Dermis microvascular lymphatic vessel endothelial cell (primary cell): ENCODE measurements at places on chromosomes 7 and 10. TPM values are rescaled to one million over a fixed set of nuclear protein-coding genes. Genes with fewer than 3 reads are reported as not detected.
A peak's percentile ranks its signal among the peaks of the same experiment; 100 is the strongest.

Gene AOC1
- not detected in 2 replicates for total RNA-seq

Gene TUBAL3
- not detected in 2 replicates for total RNA-seq

Gene FAM200A
- 3.7 and 4.7 TPM in 2 replicates for total RNA-seq

DNA sequence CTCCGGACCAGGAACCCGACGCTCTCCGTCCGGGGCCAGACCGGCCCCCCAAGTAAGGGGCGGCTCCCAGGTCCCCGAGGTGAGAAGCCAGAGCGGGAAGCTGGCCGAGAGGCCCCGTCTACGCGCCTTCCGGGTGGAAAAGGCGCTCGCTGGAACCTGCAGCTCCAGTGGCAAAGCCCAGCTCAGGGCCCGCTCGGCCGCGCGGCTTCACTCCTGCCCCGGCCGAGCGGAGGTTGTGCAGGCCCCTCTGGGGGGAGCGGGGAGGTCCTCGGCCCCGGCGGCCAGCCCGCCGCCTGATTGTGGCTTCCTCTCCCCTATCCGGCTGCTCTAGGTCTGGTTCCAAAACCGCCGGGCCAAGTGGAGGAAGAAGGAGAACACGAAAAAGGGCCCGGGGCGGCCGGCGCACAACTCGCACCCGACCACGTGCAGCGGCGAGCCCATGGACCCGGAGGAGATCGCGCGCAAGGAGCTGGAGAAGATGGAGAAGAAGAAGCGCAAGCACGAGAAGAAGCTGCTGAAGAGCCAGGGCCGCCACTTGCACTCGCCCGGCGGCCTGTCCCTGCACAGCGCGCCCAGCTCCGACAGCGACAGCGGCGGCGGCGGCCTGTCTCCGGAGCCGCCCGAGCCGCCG lies 2.9 kb downstream of the UNCX start:
- no peak for DNase-seq

Gene GRM3
- not detected in 2 replicates for total RNA-seq

DNA sequence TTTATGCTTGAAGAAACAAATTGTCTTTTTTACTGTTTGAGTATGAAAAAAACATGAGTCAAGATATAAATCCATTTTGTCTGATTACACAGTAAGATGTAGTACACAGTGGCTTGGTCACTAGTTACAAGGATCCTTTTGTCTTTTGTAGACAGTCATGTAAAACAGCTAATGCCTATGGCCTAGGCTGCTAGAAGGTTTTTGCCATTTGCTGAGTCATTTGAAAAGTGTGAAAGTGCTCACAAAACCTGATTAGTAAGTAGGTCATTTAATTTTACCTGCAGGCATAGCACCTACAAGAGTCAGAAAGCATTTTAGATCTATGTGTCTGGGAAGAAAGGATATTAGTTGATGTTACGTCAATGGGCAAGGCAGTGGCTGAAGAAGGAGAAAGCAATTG lies 819.4 kb downstream of the MAGI2 start:
- no peak for DNase-seq

GRCh38 chr10:105292236-105292635 lies 651.1 kb downstream of the SORCS3 start:
- DNase-seq = no peak

Gene DNAJC30
- total RNA-seq = 1.0 and 2.0 TPM in 2 replicates

Gene ACHE
- 1.2 and 4.3 TPM in 2 replicates for total RNA-seq

Gene MMP21
- total RNA-seq = 0.13 and 0.51 TPM in 2 replicates

GRCh38 chr7:150363370-150363769 lies 5.3 kb upstream of the REPIN1 start:
- no peak for DNase-seq

GRCh38 chr7:41448104-41448503 lies 254.8 kb downstream of the INHBA start:
- DNase-seq = no peak

- DNase-seq = no peak
Measured at GRCh38 chr10:96306516-96306915, 2.3 kb downstream of the DNTT start.

Gene PTPRE
- 117 and 240 TPM in 2 replicates for total RNA-seq

- no peak for DNase-seq
Measured at GRCh38 chr10:17660921-17661320, 17.0 kb downstream of the STAM start.

DNA sequence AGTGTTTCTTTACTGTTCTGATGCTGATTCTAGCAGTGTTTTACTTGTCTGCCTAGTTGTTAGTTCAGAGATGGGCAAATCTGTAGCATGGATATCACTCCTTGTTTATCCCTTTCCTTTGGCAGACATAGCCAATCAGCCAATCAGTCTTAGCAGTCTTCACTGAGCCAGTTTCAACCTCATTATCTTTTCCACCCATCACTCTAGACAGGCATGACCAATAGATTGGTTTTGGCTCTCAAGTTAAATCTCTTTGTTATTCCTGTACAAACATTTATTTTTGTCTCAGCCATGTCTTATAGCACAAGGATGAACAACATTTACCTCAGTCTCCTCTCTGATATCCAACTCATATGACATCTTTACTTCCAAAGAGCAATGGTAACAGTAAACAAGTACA lies 109.5 kb downstream of the PRKG1 start:
- no peak for DNase-seq

Gene KCND2
- 0.13 and 0.38 TPM in 2 replicates for total RNA-seq

Gene LGI1
- total RNA-seq = not detected in 2 replicates

DNA sequence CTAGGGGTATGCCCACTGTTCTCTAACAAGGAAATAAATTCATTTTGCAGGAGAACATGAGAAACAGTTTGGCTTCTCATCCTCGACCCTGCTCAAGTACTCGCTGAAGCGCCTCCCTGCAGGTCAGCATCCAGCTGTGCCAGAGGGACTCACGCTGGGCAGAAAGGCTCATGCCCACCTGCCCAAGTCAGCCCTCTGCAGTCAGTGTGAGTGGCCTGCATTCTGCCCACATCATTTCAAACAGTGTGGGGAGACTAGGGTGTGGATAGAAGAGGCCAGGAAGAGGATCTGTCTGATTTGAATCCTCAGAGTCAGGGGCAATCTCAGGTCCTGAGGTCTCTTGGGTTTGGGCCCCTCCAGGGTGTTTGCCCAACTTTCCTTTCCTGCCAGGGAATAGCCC lies 297.8 kb downstream of the ELMO1 start:
- no peak for DNase-seq

DNA sequence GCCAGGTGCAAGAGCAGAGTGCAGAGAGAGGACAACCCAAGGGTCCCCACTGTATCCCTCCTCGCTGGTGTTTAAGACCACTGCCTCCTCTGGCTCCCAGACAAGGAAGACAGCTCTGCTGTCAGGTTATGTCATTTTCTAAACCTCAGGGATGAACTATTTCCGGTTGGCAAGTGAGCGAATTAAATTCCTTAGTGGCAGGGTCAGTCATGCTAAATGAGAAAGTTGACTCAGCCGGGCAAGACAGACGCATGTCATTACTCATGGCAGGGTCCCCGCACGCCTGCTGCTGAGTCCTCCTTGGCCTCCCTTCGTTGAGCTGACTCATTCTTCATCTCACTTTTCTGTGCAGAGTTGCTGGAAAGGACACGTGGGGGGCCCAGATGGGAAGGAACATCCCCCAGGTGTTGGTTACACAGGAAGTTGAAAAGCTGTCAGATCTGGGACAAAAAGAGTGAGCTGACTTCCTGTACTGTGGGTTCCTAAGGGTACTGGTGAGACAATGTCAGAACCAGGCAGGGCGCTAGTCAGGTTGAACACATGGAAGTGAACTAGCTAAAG lies 47.1 kb upstream of the UCN3 start:
- DNase-seq = peak; percentile 79

Gene CYP2C8
- total RNA-seq = under 0.01 TPM in 1 of 2 replicates, not detected in the other

DNA sequence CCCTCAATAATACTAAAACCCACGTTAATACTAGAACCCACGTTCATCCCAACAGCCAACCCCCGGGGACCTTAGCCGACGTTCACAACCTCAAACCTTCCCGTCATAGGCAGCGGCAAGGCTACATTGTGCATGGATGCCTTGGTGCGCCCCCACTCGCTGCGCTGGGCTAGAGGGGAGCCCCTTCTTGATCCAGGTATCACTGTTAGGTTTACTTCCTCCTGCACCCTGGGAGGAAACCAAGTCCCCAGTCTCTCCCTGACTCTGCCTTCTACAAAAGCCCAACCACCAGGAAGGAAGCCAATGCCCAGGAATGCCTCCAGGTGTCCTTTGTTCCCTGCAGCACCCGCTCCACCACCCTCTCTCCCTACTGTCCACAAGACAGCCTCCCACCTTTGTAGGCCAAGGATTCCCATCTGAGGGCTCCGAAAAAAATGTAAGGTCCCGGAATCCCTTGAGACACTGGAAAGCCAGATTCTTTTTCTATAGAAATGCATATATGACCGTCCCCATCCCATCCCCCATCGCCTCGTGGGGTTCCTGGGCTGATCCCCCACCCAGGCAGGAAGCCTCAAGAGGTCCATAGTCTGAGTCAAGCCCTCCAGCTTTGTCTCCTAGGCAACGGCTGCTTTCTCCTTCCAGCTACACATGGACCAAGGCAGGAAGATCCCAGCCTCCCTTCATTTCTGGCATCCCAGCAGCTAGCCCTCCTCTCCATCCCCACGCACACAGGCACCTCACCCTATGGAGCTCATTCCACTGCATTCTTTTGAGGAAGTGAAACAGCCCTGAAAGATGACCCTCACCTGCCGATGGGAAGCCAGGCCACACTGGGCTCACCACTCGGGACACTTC lies 25.2 kb downstream of the CTBP2 start:
- no peak for DNase-seq

GRCh38 chr7:35992436-35992835 lies 160.6 kb upstream of the EEPD1 start:
- DNase-seq = no peak

Gene FEZF1
- total RNA-seq = not detected in 2 replicates

GRCh38 chr7:138842111-138842510 lies 44.1 kb upstream of the ATP6V0A4 start:
- DNase-seq = no peak

DNA sequence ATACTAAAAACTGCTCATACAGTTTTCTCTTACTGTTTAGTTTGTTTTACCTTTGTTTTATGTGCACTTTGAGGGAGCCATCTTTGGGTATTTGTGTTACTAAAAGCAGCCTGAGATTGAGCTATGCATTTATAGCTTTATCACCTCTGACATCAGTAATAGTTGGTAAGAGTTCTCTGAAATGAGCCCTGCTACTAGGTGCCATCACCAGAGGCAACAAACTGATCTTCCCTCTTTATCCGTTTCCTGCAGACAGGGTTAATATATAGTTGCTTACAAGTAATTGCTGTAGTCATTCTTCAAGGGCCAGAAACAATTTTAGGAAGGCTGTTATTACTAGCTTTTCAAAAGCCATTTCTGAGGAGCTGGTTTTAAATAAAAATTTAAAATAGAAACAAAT lies 49.1 kb downstream of the KIF20B start:
- DNase-seq = no peak

- DNase-seq = no peak
Measured at GRCh38 chr7:152519290-152519689, 83.5 kb upstream of the KMT2C start.

Gene SOSTDC1
- not detected in 2 replicates for total RNA-seq

GRCh38 chr10:22697800-22698199 lies 16.6 kb downstream of the PIP4K2A start:
- no peak for DNase-seq

GRCh38 chr10:33676606-33677339 lies 342.3 kb upstream of the NRP1 start:
- no peak for DNase-seq

Gene GDF10
- total RNA-seq = not detected in 2 replicates

DNA sequence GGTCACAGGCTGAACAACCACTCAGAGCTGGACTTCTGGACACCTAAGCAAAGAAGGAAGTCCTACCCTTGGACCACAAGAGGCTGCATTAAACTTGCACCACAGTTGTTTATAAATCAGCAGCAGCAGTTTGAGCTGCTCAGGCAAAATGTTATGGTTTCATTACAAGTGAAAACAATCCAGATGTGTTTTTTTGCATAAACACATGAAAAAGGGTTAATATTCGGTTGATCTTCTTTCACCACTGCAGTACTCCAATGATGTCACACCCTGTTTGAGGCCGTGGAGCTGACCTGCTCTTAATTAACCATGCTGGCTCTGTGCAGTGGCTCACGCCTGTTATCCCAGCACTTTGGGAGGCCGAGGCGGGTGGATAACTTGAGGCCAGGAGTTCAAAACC lies 490.8 kb upstream of the CELF2 start:
- DNase-seq = no peak

Gene MRLN
- total RNA-seq = not detected in 2 replicates

Gene SYT15B
- total RNA-seq = 0.26 and 0.89 TPM in 2 replicates

Gene NPSR1
- not detected in 2 replicates for total RNA-seq

Gene LRRC4
- total RNA-seq = 0.77 and 0.89 TPM in 2 replicates

GRCh38 chr7:112448381-112448780 lies 1.9 kb upstream of the IFRD1 start:
- no peak for DNase-seq

Gene AKR1B15
- not detected in 2 replicates for total RNA-seq

Gene SMURF1
- 12.1 and 14.9 TPM in 2 replicates for total RNA-seq

DNA sequence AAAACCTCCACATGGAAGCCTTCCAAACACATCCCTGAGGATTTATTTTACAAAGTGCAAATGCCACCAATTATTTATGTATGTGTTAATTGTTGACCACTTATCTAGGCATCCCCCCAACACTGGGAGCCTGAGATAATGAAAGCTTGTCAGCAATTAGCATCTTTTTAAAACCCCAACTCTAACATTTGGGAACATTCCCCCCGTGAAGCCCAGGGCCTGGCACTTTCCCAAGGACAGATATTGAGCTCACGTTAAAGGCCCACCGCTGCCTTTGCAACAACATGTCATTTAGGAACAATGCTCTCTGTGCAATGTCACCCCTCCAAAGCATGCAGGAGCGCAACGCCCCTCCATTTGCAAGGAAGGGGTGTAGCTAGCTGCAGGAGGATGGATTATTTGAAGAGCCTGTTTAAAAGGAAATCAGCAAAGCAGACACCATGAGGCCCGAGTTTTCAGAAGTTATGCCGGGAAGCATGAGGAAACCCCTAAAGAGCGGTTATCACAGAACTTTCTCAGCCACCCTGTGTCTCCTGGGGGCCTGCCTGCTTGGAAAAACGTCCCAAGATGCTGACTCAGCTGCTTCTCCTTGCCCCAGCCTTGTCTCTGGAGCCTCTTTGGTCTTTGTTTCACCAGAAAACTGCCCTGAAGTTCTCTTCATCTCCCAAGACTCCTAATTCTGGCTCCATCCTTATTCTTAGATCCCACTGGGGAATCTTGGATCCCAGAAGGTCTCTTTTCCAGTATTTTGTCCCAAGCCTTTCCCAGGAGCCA lies 444.1 kb downstream of the GRID1 start:
- DNase-seq = no peak

DNA sequence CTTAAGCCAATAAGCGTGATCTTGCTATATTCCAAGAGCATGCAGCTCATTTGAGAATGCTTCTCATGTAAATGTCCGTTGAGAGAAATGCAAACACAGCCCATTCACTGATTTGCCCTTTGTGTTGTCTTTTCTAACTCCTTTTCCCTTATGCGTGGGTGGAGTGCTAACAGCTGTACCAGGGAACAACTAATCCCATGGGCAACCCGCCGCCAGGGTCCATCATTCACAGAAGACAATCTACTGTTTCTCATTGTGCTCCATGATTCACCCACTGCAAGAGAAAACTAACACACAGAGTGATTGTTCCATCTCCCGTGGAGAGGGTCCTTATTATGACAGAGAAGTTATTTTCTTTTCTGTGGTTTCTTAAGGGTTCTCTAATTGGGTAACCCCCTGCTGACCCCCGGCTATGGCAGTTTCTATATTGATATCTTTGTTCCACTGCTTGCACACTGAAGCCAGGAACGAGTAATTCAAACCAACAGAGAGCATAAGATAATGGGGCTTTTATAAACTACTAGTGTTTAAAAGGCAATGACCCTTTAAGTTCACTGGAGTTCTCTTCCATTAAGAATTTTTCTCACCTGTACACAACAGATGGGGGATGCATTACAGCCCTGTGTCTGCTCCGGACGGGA lies 298.7 kb downstream of the BAMBI start:
- no peak for DNase-seq
